Tibial nerve (tissue), 4 donors: ENCODE measurements at places on chromosomes 6 and 20.

DNA sequence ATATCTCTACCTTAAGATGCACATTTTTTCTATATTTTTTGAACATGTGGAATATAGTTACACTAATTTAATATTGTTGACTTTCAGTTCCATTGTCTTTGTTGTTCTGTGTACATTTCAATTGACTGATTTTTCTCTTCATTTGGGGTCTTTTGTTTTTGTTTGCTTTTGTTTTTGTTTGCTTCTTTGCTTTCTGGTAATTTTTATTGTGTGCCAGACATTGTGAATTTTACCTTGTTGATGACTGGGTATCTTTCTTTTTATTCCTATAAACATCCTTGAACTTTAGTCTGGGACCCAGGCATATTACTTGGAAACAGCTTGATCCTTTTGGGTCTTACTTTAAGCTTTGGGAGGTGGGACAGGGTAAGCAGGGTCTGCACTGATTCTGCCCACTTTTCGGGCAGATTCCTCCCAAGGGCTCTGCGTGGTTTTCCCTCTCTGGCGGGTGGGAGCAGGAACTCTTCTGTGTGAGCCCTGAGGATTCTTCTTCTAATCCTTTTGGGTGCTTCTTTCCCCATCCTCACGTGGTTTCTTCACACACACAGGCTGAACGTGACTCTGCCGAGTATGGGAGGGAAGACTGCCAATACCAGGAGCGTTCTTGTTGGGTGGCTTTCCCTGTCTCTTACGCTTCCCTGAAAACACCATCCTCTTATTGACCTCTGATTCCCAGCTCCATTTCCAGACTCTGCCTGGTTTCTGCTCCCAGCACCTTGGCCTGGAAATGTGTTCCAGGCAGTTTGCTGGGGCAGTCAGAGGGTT is 200.5 kb downstream of the ARID1B start:
- no peak overlapping the region for H3K4me3 ChIP-seq
- H3K4me1 ChIP-seq, result peaks cover 15% of the 10 kb centered on the region
- peak; percentile 56 for DNase-seq
- H3K27ac ChIP-seq, result no peak overlapping the region
- H3K36me3 ChIP-seq, result no peaks in the 10 kb centered on the region

GRCh38 chr6:126039284-126039683 is 52.9 kb downstream of the TRMT11 start:
- no peak overlapping the region for H3K4me3 ChIP-seq
- no peaks in the 10 kb centered on the region for H3K36me3 ChIP-seq
- H3K4me1 ChIP-seq, result peaks cover 10% of the 10 kb centered on the region
- no peak overlapping the region for H3K27ac ChIP-seq

DNA sequence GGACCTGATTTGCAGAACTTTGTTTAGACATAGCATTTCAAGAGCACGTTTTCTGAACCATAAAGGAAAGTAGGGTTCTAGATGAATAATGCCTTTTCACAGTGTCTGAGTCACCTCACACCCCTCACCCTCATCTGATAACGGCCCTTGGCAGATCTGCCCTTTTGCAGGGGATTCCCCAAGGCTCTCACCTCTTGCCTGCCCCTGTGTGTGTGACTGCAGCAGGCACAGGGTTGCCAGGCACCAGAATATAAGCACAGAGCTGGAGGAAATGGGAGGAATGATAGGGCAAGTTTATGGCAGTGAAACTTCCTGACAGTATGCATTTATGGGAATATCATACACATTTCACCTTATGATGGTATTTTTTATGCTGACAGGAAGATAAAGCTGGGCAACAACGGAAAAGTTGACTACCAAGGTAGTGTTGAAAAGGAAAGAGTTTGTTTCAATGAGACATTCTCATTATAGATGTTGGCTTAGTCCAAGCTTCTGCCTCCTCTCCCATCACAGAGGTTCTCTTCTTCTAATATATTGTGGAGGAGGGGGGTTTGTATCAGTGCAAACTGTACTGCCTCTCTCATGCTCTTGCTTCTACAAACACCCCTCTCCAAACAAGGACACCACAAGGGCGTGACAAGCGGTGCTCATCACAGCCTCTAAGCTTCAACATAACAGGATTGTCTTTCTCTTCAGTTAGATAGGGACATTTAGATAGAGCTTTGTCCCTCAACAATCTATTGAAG is 101.5 kb upstream of the BACH2 start:
- no peaks in the 10 kb centered on the region for H3K4me1 ChIP-seq
- H3K27me3 ChIP-seq, result no peaks in the 10 kb centered on the region
- no peaks in the 10 kb centered on the region for H3K36me3 ChIP-seq
- no peak for DNase-seq
- H3K4me3 ChIP-seq, result no peak overlapping the region
- no peak overlapping the region for H3K27ac ChIP-seq

DNA sequence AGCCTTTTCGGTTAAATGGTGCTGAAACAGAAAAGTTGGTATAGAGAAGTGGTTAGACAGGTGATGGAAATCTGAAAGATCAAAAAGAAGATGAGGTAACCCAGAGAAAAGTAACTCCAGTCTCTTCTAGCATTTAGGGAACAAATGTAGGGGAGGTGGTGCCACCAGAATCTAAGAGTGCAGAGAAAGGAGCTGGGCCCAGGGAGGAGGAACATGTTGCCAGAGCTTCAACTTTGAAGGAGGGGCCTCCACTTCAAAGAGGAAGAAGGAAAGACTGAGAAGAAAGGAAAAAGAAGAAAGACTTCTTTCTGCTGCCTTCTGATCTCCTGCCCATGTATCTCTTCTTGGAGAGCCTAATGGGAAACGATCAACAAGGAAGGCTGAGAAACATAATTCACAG is 23.5 kb upstream of the ATRN start:
- no peak overlapping the region for H3K27ac ChIP-seq
- H3K4me3 ChIP-seq, result no peak overlapping the region
- H3K4me1 ChIP-seq, result no peaks in the 10 kb centered on the region
- H3K27me3 ChIP-seq, result no peaks in the 10 kb centered on the region
- H3K36me3 ChIP-seq, result no peaks in the 10 kb centered on the region
